ENCODE measurements at places on chromosomes 6 and 20.

DNA sequence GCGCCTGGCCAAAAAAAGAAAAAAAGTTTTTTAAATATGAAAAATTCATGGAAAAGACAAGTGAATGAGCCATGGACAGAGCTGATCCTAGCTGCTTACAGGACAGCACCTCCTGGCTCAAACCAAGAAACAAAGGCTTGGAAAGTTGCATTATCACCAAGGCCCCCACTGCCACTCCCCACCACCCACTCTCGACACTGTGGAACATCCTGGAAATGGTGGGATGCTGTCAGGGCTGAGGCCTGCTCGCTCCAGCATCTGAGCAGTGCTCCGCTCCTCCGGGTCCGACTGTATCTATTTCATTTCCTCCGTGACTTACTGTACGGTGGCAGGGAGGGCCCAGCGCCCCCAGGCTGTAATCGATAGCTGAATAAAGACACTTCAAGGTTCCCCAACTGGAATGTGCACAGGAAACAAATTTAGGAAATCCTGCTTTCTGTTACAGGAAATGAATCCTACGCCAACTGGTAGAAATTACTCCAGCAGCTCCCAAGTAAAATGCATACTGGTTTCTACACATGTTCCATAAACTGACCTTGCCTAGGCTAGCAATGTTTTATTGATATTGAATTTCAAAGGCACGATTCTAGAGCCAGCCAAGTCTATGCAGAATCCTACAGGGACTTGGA, 109.5 kb upstream of the NFATC2 start:
- DNase-seq, result no peak

- DNase-seq, result no peak
These were observed 414.7 kb downstream of the PTPRT start for GRCh38 chr20:42775037-42775436.

DNA sequence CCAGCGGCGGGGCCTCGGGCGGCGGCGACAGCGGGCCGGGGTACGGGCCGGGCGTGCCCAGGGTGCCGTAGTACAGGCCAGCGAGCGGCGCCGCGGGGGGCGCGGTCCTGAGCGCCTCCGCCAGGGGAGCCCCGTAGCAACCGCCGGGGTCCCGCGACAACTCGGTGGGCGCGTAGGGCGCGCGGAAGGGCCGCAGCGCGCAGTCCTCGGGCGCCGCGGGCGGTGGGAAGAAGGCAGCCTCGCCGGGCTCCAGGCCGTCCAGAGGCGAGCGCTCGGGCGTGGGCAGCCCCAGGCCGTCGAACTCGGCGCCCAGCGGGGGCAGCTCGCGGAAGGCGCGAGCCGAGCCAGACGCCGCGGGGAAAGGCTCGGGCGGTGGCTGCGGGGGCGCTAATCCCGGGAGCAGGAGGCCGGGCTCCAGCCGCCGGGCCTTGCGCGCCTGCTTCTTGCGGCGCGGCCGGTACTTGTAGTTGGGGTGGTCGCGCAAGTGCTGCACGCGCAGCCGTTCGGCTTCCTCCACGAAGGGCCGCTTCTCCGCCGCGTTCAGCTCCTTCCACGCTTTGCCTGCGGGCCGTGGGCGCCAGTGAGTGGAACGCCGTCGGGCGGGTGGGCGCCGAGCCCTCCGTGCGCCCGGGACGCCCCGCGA, 916 bp downstream of the SOX18 start:
- no peak for DNase-seq

DNA sequence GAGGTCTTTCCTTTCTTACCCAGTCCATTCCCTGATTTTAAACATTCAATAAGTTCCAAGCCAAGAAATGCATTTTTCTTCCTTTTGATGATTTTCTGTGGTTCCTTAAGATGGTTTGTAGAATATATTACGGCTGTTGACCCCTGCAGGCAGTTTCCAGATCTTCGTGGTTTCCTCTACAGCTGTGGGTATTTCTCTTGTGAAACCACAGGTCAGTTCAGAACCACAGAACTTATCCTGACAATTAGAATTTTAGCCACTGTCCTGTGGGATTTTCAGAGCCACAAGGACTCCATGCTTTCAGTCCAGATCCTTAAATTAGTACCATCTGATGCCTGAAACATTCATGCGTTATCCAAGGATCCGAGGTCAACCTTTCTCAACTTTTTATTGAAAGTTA, 29.7 kb upstream of the EXOC2 start:
- DNase-seq, result no peak

DNA sequence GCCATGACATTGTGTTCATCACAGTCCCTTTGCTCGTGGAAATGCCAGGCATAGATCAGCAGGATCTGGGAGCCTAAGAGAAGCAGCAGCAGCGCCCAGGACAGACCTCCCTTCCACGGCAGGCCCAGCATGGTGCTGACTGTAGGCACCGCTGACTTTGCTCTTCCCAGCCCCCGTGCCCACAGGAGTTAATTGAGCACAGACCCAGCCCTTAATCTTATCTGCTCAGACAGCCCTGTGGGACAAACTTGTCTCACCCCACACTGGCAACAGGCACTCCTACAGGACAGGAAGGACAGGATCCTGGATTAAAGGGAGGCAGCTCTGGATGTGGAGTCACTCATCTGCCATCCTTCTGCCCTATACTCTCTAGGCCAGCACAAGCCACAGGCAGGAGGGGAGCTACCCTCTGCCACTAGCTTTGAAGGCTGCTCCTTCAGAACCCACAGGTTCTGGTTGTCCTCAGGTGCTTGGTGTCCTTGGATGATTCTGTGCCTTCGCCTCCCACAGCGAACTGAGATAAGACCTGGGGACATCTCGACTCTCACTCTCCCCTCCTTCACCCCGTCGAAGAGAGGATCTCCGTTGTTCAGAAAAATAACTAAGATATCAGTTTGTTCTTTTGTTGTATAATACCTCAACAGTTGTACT, at the start of gene CST9L:
Gene CST9L (minus strand): TSS at position 165 of the 651 bp plus-strand sequence. CDS start 34 bp downstream, at position 131.
- DNase-seq, result peak; percentile 49

- no peak for DNase-seq
These were observed 954.7 kb upstream of the MAN1A1 start for GRCh38 chr6:120304223-120304622.

- no peak for DNase-seq
These were observed 18.6 kb downstream of the ARID1B start for GRCh38 chr6:156795825-156796224.

DNA sequence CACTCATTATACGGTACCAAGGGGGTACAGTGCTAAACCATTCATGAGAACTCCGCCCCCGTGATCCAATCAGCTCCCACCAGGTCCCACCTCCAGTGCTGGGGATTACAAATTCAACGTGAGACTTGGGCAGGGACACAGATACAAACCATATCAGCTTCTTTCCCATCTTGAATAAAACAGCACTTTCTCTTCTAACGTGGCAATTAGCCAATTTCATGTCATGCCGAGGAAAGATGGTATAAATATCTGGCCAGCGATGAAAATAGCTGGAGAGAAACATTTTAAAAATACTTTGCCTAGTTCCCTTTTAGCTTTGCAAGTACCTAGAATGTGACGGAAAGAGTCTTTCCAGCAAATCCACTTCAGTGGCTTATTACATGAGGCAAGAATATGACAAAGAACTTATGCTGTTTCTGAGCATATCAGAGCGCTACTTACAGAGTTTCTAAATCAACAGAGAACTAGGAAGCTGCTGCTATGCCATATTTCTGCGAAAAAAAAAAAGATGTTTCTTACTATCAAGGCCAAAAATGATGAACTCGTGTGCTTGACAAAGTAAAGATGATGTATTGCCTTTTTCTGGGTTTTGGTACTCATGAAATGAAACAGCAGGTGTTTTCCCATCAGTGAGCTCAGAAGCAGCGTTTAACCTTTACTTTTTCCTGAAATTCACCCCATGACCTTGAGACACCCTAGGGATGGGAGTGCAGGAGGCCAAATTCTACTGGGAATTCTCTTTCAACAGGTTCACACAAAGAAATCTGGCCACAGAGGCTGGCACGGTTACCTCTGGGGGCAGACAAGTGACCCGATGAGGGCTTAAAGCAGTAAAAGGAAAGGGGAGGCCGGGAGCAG, 37.9 kb downstream of the AGPAT4 start:
- DNase-seq, result no peak

DNA sequence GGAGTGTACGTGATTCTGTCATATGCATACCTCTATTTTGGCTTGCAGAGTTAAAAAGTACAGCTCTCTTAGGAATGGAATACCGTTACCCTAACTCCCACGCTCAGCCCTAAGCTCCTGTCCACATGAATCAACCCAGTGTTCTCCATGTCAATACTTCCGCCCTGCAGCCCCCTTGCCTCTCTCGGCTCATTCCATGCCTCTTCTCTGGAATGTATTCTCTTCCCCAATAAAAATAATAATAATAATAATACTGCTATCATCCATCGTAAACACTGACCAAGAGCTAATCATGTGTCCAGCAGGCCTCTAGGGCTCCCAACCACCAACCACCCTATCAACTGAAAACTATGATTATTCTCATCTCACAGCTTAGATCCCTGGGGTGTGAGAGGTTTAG, 100.6 kb downstream of the PREX1 start:
- DNase-seq, result no peak

DNA sequence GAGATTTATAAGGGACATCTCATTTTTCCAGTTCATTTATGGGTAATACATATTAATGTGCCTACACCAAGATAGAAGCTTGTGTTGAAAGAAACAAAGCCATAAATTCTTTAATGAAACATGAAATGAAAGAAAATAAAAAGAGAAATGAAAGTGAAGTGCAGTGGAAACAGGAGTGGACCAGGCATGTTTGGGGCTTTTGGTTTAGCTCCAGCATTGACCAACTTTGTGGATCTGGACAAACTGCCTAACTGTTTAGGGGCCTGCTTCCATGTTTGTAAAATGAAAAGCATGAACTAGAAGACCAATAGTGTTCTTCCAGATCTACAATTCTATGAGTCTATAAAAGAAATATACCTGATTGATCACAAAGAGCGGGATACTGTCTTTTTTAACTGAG, 124.9 kb downstream of the GJA10 start:
- no peak for DNase-seq

- no peak for DNase-seq
These were observed 8.5 kb downstream of the ACSS1 start for GRCh38 chr20:25049261-25050060.

GRCh38 chr6:157244780-157245179, 78.5 kb downstream of the TMEM242 start:
- no peak for DNase-seq

- no peak for DNase-seq
These were observed 1.4 kb upstream of the SSR1 start for GRCh38 chr6:7314414-7314813.

DNA sequence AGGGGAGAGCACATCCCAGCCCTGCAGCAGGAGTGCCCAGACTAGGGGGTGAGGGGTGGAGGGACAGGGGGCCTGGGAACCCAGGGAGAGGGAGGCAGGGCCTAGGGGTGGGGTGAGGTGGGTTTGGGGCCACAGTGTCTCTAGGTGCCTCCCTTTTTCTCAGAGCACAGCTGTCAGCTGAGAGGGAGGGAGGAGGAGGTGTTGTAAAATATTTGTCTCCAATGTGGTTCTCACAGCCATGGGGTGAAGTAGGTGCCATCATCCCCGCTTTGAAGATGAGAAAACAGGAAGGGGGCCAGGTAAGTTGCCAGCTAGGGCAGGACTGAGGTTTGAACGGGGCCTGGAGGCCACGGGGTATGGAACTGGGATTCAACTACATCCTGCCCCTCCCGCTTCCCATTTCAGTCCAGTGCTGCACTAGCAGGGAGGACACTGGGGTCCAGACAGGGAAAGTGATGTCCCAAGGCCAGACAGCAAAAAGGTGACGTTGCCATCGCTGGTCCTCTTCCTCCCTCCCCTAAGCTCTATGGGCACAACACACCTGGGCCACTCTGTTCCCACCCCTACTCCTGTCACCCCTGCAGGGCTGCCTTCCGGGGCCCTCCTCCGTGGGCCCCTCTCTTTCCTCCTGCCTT, 20.3 kb downstream of the PACSIN1 start:
- no peak for DNase-seq

DNA sequence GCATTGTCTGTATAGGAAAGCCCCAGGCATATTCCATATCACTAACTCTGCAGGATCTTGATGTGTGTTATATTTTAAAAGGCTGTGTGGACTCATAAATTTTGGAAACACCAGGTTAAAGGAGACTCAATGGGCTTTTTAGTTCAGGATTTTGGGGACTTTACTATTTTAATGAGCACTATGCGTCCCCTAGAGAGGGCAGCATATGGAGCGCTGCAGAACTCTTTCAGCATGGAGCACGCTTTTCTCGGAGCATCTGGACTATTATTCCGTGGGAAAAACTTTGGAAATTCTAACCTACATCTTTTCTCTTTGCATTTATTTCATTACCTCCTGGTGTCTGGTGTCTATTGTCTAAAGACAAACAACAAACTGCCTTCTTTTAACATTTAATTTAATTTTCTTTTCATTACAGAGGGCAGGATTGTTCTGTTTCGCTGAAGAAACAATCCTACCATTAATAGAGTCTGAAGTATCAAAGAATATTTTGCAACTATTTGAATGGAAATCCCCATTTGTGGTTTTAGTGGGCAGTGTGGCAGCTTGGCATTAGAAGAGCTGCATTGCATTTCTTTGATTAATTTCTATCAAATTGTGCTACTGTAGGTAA, 399.9 kb upstream of the HSF2 start:
- no peak for DNase-seq

DNA sequence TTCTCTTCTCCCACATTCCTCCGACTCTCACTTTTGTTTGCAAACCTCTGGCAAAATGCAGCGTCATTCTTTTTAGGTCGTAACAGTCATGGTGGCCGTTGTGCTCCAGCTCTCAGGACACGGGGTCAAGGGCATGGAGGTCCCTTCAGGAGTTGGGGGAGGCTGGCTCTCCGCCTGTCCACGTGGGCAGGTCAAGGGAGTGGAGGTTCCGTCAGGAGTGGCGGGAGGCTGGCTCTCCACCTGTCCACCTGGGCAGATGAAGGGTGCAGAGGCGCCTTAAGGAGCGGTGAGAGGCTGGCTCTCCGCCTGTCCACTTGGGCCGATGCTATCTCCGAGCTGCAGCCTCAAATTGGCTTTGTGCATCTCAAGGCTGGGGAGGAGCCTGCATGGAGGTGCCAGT, 98.0 kb downstream of the ERMARD start:
- peak; percentile 37 for DNase-seq

GRCh38 chr6:136980070-136980469, 58.0 kb downstream of the SLC35D3 start:
- DNase-seq, result no peak

GRCh38 chr6:667253-667927, 10.5 kb upstream of the HUS1B start:
- DNase-seq, result no peak

DNA sequence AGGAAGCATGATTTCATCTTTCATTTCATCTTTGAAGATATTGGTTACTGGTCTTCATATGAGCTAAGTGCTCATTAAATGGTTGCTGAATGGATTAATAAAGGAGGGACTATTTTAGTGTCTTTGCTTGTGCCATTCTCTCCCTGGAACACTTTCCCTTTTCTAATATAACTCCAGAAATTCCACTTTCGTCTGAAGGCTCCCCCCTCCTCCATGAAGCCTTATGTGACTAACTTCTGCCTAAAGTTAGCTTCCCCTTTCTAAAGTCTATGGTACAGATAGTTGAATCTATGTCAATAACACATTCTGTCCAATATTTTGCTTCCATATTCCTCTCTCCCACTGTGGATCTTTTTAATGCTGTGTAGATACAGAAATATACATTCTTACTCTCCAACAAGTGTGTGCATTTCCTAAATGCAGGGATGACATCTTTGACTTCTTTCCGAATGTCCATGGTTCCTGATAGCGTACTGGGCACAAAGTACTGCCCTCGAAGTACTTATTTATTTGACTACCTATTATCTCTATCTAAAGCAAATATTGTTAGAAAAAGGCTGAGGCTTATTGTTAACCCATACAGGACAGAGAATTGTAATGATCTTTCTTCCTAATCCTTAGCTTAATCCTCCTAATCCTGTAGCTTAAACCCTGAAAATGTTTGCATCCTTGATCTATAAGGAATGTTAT, 84.7 kb upstream of the ELOVL5 start:
- DNase-seq, result no peak

- DNase-seq, result no peak
These were observed 1243.1 kb upstream of the ADGRB3 start for GRCh38 chr6:67391955-67392354.

Measured in islet precursor cell (in vitro differentiated cells).